ENCODE measurements at places on chromosomes 2 and 18. TPM values are rescaled to one million over a fixed set of nuclear protein-coding genes. Genes with fewer than 3 reads are reported as not detected.

GRCh38 chr18:9535430-9535991 lies 60.2 kb downstream of the RALBP1 start:
- DNase-seq = no peak

GRCh38 chr2:158464426-158465281 lies 7.9 kb downstream of the PKP4 start:
- no peak for DNase-seq

DNA sequence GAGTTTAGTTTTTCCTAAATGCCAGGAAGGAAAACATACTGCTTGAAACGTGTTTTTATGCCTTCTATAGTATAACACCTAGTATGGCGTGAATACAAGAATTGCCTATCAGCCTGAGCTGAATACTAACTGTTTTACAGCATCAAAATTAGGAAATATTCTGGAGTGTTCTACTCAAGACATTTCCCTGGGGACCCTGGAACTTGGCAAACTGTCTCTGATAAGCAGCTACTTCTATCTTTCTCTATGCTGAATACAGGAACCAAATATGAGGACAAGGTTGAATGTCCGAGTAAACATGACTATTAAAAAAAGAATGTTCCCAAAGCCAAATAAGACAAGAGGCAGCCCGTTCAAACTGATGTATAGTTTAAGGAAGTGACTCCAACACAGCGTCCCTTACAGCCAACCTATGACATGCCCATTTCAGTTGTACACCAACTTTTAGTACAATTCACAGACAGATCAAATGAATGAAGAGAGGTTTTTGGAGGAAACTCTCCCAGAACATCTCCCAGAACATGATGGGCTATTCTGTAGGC lies 951.3 kb upstream of the ACVR2A start:
- DNase-seq = no peak

DNA sequence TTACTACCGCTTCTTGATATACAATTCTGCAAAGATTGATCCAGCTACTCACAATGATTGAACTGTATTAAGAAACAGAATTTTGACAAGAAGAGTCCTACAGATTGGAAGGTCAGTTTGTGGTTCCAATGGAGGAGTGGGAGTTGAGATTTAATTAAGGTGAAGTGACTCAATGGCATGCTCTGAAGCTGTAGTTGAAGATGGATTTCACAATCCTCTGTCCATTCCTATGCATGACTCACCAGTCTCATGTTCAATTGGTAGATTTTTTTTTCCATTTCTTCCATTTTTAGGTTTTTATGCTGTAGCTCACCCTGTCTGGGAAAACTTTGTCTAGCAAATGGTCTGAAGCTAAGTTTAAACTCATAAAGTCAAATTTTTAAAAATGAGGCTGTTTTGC lies 83.3 kb downstream of the DPP4 start:
- no peak for DNase-seq

Gene SLC9A2
- total RNA-seq = not detected

Gene ASB18
- total RNA-seq = not detected

Gene PID1
- total RNA-seq = 54.2 TPM

Gene ABCG5
- total RNA-seq = 54.0 TPM

DNA sequence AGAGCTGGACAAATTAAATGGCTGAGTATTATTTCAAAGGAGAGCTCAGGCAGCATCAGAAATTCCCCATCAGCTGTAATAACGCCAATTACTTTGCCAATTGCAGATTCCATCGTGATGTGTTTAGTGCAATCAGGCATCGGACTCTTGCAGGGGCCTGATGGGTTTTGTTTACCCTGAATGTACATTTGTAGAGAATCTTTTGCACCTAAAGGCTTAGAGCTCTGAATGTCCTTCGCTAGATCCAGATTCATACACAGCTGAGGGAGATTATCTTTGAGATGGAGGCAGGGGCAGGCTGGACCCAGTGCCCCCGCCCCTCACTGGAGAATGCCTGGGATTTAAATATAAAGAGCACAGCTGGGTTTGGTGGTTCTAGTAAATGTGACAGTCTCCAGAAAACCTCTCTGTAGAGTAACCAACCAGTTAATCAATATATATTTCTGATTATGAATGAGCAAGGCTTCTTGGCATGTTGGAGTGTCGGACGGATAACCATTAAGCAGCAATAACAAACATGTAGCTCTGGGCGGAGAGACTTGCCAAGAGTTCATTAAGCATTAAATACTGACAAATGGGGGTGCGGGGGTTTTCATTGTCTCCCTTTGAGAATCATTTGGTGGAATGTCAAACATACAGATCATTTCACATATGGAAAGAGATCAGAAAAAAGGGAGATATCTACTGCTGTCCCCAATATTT lies 200.9 kb downstream of the SETBP1 start:
- DNase-seq = no peak

- no peak for DNase-seq
Measured at GRCh38 chr2:3814706-3815245, 111.4 kb downstream of the DCDC2C start.

- no peak for DNase-seq
Measured at GRCh38 chr2:83633423-83633822, 825.7 kb downstream of the SUCLG1 start.

- DNase-seq = no peak
Measured at GRCh38 chr2:47737191-47737975, 45.6 kb upstream of the MSH6 start.

- DNase-seq = no peak
Measured at GRCh38 chr2:227007148-227007547, 156.9 kb downstream of the COL4A4 start.

Gene ZNF521
- total RNA-seq = 0.31 TPM

DNA sequence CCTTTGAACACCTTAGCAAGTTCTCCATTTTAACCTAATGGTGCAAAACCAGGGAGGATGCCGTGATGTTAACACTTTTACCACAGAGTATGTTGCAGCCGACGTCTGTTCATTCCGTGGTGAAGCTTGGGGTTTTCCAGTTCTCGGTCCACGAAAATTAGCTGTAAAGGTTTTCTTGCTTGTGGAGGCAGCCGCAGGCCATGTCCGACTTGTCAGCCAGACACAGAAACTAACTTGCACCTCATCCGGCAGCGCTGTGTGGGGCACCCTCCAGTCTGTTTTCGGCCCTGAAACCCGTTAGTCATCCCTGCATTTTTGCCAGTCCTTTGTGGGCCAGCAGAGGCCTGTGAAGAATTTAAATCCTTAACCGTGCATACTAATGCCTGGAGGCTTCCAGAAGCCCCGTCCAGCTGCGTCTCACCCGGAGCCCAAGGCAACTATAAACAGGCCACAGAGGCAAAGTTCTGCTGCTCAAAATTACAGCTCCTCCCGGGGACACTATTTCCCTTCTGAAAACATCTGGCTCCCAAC lies 70.6 kb downstream of the SH3YL1 start:
- no peak for DNase-seq
